ENCODE measurements at places on chromosomes 6 and 20.

- no peak for DNase-seq
These were observed 85.8 kb downstream of the CDKAL1 start for GRCh38 chr6:20620043-20620442.

DNA sequence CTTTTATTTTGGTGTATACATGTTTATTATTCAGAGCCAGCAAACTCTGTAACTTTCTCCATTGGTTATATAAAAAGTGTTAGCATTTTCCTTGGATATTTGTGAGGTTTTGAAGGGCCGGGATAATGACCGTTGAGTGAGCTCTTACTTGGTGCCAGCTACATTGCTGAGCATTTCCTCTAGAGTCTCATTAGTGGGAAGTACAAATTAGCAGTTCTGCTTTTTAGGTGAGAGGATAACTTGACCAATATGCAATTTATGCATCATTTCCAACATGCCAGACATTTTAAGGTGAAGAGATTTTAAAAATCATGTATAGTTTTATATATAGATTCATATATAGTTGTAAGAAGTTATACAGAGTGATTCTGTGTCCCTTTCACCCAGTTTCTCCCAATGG lies 84.3 kb downstream of the CARMIL1 start:
- no peak for DNase-seq

- no peak for DNase-seq
These were observed 103.6 kb downstream of the PAX1 start for GRCh38 chr20:21808863-21809664.

DNA sequence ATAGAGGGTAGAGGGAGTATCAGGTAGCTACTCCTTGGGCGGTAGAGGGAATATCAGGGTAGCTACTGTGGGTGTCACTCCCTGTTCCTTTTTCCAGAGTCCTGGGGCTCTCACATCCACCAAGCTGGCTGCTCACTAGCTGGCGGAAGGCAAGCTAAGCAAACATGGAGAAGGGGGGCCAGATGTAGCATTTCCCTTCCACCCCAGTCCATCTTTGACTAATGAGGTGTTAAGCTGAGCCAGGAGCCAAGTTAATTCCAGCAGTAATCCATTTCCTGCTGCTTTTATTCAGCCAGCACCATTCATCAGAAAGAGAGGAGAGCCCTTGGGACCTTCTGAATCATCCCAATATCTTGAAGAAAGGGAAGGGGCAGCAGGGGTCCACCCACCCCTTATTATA lies 330.0 kb downstream of the ZFAND3 start:
- DNase-seq: no peak

- DNase-seq: no peak
These were observed 93.4 kb upstream of the BTN3A2 start for GRCh38 chr6:26271668-26272024.

All from effector CD4-positive, alpha-beta T cell (primary cell).